H9 (cell line): ENCODE measurements at places on chromosomes 16 and 17.
A peak's percentile ranks its signal among the peaks of the same experiment; 100 is the strongest.

DNA sequence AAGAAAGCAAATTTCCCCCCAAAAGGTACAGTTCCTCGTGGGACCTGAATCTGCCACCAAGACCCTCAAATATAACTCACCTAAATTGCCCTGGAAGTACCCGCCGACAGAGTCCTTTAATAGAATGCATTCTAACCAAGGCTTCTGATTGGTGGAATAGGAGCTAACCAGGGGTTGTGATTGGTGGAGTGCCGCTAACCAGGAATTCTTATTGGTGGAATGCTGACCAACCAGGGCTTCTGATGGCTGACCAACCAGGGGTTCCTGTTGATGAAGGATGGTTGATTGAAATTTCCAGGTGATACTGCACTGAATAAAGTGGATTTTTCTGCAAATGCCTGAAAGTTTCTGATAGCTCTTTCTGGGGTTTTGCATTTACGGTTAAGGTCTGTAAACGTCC, 6.5 kb downstream of the TFAP4 start:
- DNase-seq = peak; percentile 58

GRCh38 chr17:59428916-59429485, 97.5 kb downstream of the YPEL2 start:
- no peak for DNase-seq

DNA sequence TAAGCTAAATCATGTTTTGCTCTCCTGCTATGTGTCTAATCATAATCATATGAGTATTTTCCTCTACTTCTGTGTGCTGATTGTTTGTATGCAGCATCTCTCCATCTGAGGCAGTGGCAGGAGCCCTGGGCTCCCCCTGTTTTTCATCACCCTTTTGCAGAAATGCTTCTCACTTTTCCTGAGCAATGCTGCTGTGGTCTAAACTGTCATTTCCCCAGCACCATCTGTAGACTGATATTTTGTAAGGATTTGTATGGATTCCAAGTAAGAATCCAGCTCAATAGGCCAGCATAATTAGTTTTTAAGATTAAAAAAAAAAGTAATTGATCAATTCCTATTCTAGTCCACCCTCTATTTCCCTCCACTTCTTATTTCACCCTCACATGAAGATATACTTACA, 257.0 kb upstream of the CPHXL start:
- DNase-seq = no peak

- DNase-seq = no peak
These were observed 47.1 kb upstream of the YPEL2 start for GRCh38 chr17:59284317-59284716.

DNA sequence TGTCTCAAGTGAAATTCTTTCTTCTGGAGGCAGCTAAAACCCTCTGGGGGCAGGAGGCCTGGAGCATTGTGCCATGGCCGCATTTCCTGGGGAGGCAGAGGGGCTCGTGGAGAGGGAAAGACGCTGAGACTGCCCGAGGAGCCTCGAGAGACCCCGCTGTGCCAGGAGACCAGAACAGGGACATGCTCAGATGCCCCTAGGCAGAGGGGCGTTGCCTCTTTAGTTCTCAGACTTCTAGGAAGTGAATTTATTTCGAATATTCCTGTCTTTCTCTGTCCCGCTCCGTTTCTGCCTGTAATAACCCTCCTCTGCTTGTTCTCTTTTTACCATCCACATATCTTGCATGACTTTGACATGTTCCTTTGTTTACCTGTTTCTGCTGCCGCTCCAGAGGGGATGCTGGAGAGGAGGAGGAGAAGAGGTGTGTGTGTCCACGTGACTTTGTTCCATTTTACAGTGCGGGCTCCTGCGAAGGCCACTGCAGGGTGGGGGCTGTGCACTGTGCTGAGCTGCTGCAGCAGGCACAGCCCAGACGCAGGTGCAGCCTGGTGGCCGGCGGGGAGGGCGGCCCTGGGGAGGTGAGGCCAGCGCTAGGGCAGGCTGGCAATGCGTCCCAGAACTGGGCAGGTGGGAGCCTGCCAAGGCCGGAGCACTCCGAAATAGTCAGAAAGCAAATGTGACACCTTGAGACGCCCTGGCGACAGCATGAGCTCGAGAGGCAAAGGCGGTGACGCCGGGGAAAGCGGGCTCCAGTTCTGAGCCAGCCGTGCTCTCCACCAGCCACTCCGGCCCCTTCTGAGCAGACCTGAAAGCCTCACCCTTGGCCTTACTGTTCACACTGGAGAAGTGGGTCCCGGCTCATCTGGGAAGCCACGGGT, 29.9 kb downstream of the CIBAR2 start:
- DNase-seq = peak; percentile 71

GRCh38 chr16:82954224-82954929, 327.6 kb downstream of the CDH13 start:
- DNase-seq = no peak

- DNase-seq = no peak
These were observed 426.3 kb downstream of the ZFHX3 start for GRCh38 chr16:72621651-72622050.

DNA sequence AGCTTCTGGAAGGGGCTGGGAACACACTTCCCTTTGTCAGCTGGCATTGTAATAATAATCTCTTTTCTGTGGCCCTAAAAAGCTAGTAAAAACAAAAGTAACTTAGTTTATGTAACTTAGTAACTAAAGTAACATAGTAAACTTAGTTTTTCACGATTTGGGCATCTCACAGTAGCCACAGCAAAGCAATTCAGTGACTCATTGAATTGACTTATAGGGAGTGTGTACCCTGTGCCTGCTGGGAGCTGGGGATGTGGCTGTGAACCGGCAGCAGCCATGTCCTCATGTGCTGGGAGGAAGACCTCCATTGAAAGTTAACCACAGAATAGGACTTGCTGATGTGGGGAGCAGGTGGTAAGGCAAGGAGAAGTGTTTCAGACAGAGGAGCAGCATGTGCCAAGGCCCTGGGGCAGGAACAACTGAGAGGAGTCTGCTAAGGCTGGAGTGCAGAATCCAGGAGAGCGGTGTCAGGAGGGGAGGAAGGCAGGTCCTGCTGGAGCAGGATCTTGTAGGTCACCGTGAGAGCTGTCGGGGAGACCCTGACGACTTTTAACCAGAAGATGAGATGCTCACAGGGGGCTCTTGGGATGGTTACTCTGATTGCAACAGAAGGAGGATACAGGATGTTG, 112.8 kb downstream of the PLCG2 start:
- no peak for DNase-seq

GRCh38 chr17:42142371-42142896, 12.4 kb downstream of the RAB5C start:
- DNase-seq = no peak
